GM12878 (cell line): ENCODE measurements at places on chromosomes 11 and 22. TPM values are rescaled to one million over a fixed set of nuclear protein-coding genes. Genes with fewer than 3 reads are reported as not detected.

GRCh38 chr22:26502688-26503561 lies 9.3 kb downstream of the TFIP11 start:
- no peak for DNase-seq

The GRM5 gene
- not detected in 2 replicates for total RNA-seq

The KAT5 gene
- 53.8 and 66.1 TPM in 2 replicates for total RNA-seq

GRCh38 chr11:68153742-68154141 lies 32.6 kb upstream of the CHKA start:
- DNase-seq, result no peak

The IRF7 gene
- total RNA-seq, result 115 and 116 TPM in 2 replicates

GRCh38 chr11:85712953-85713352 lies 27.0 kb upstream of the CCDC89 start:
- DNase-seq, result no peak

The RASGRP2 gene
- total RNA-seq, result 8.3 and 9.0 TPM in 2 replicates

DNA sequence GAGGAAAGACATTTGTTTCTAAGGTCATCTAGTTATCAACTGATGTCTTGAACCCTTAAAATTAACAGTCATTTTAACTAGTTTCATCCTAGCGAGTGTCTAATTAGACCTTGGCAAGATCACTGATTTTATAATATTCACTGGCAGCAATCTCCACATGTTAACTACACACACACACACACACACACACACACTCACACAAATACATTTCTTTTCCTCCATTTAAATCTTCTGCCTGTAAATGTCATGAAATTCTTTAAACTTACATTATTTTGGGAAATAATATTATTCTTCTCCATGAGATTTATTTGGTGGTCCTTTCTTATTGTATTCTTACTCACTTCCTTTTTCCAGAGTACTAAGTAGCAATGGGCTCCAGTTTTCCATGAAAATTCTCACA lies 2.9 kb upstream of the IFTAP start:
- DNase-seq, result no peak

The TSPO gene
- 25.8 and 31.6 TPM in 2 replicates for total RNA-seq

DNA sequence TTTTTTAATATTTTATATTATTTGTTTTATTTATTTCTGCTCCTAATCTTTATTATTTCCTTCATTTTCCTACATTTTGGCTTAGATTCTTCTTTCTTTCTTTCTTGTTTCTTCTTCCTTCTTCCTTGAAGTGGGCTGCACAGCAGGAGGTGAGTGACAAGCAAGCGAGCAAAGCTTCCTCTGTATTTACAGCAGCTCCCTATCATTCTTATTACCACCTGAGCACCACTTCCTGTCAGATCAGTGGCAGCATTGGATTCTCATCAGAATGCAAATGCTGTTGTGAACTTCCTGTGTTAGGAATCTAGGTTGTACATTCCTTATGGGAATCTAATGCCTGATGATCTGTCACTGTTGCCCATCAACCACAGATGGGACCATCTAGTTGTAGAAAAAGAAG lies 784.9 kb upstream of the LUZP2 start:
- DNase-seq, result no peak

- DNase-seq, result no peak
Measured at GRCh38 chr11:28337701-28338100, 229.5 kb downstream of the METTL15 start.

GRCh38 chr11:57487021-57487778 lies 26.9 kb downstream of the RTN4RL2 start:
- no peak for DNase-seq

The PDE2A gene
- total RNA-seq, result 0.15 and 0.24 TPM in 2 replicates

The SCARF2 gene
- 0.45 and 0.74 TPM in 2 replicates for total RNA-seq
